ENCODE measurements at places on chromosomes 12 and 14.

DNA sequence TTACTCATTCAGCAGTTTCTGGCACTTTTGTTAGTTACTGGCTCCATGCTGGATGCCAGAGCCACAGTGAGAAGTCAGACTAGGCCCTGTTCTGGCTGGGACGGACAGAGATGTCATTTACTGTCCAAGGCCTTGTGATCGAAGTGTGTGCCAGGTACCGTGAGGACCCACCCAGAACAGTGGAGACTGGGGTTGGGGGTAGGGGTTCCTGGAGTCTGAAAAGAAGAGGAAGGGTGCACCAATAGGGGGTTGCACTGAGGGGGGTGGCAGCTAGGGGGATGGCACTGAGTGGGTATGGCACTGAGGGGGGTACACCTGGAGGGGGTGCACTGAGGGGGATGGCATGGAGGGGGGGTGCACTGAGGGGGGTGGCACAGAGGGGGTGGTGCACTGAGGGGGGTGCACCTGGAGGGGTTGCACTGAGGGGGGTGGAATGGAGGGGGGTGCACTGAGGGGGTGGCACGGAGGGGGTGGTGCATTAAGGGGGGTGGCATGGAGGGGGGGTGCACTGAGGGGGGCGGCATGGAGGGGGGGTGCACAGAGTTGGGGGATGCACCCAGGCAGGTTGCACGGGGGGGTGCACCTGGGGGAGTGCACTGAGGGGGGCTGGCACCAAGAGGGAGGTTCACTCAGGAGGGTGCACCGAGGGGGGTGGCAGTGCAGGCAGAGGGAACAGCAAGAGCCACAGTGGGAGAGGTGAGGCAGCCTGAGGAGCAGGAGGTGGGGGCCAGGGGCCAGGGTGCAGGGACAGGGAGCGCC is 10.6 kb upstream of the CYP46A1 start:
- peak; percentile 87 for DNase-seq

DNA sequence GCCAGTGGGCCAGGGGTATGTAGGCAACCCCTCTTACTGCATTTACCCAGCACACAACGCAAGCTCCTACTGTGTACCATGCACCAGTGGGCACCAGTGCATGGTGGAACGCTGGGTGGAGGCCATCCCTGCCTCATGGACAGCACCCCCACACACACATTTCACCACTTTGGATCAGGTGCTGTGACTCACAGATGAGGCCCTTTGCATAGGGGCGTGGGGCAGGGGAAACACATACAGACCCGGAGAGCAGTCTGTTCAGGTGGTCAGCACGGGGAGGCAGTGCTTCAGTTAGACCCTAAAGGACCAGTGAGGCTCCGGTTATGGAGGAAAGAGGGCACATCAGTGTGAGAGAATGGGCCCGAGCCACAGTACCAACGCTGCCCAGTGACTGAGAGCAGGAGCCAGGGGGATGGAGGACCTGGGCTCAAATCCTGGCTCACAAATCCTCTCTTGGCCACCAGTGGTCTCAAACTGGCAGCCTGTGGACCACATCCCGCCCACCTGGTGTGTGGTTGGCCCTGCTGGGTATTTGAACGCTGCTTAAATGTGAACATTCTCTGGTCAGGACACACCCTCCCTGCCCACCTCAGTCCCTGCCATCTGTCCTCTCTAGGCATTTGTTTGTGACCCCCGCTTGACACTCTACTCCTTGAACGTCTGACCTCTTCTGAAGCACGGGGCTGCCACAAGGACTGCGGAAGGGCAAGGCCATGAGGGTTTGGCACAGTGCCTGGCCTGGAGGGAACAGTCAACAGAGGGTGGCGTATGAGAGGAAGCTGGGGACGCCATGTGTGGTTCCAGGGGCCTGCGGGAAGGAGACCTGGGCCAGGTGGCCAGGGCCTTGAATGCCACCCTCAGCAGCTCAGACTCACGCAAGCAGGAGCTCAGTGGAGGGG is 46.7 kb downstream of the FAM222A start:
- peak; percentile 82 for DNase-seq

GRCh38 chr14:82492157-82492556 is 958.5 kb upstream of the SEL1L start:
- no peak for DNase-seq

DNA sequence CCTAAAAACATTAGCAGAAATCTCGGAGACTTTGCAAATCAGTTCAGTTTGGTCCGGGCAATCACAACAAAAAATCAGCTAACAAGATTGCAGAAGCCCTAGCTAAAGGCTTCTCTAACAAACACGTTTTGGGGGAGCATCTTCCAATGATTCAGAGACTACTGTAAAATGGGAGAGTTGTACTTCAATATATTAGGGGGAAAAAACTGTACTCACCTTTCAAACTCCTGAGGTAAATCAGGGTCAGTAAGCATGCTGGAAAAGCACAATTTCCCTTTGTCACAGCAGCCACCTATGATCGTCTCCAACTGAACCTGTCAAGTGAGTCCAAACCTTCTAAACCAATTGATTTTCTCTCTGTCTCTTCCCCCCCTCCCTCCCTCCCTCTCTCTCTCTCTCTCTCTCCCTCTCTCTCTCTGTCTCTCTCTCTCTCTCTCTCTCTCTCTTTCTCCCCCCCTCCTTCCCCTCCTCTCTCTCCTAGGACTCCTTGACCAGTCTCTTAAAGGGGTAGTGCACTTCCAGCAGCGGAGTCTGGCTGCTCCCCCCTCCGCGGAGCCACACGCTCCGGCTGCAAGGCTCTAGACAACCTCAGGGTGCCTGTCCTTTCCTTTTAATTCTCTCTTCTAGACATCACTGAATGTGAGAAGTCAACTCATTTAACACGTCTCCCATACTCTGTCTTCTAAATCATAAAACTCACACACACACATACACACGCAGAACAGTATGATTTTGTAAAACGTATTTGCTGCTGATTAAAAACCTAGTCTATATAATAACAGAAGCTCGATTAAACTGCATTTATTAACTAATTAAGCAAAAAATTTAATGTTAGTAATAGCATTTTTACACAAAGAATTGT is at the start of gene SOX5:
TSS of gene SOX5 (minus strand) at position 323 of the 862 bp plus-strand sequence. CDS start at position 254, 69 bp downstream.
- DNase-seq: no peak

Measured in chondrocyte (in vitro differentiated cells).